ENCODE measurements at places on chromosomes 5 and 9.

GRCh38 chr5:30112867-30113266 is 1080.6 kb upstream of the CDH6 start:
- DNase-seq = no peak

DNA sequence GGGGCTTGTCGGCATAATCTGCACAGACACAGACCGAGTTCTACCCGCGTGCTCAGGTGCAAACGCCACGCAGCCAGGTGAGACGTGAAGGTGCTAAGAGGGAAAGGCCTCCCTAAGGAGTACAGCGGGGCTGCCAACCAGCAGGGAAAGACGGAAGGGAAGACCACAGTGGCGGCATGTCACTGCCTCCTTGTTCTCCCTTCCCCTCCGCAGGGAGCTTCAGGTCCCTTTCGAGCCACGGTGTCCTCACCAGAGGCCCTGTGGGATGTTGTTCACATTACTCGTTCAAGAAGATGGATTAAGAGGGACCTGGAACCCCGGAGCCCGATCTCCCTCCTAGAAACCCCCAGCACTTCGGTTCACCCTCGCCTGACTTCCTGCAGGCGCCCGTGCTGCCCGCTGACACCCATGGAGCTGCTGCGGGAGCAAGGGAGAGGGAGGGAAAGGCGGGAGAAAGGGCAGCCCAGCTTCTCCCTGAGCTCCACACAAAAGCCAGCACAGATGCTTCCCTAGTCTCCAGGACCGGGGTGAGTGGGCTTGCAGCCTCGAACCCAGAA is 686 bp downstream of the BRD9 start:
- DNase-seq = no peak

- DNase-seq = no peak
Observed at GRCh38 chr5:118520771-118521415, 467.5 kb downstream of the DTWD2 start.

- no peak for DNase-seq
Observed at GRCh38 chr9:6090277-6091210, 75.1 kb upstream of the RANBP6 start.

DNA sequence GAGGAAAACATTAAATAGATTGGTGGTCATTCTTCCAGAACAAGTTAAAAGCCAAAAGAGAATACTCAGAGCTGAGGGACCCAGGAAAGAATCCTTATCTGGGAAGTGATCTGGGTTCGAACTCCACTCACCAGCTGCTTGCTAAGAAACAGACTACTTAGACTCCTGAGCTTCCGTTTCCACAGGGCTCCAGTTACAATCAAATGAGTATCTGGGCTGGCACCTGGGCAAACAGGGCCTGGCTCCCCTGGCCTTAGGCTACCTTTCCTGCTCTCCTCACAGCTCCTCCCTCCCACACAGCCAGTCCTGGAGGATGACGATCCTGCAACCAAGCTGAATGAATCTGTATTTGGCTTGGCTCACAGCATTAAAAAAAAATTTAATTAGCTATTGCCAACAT is 2.5 kb downstream of the MAPK9 start:
- DNase-seq = no peak

DNA sequence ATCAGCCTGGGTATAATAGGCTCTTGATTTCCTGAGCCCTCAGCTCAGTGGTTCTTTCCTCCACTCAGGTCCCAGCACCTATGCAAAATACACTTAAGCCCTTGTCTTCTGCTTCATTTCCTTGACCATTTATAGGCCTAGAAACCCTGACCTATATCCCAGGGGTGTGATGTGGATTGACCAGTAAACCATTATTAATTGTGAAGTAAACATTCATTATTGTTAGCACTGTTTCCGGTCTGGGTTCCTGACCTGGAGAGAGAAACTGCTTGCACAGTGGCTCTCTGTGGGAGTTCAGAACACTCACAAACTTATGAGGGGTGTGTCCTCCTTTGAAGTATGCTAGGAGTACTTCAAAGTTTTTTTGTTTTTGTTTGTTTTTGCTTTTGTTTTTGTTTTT is 19.6 kb upstream of the TOMM5 start:
- DNase-seq = no peak

DNA sequence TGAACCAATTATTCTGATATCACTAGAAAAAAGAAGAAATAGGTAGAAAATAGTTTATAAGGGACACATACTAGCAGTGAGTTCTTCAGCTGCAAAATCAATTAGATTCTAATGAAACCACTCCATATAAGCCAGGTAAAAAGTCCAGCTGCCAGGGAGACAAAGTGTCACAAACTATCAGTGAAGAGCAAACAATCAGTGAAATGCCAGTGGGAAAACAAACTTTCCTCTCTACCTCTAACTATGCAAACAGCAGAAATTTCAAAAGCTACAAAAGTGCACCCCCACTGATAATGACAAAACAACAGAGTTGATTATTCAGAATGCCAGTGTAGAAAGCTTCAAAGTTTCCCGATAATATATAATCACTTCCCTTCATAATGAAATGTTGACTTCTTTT is 637.2 kb upstream of the ITGA1 start:
- DNase-seq = no peak

DNA sequence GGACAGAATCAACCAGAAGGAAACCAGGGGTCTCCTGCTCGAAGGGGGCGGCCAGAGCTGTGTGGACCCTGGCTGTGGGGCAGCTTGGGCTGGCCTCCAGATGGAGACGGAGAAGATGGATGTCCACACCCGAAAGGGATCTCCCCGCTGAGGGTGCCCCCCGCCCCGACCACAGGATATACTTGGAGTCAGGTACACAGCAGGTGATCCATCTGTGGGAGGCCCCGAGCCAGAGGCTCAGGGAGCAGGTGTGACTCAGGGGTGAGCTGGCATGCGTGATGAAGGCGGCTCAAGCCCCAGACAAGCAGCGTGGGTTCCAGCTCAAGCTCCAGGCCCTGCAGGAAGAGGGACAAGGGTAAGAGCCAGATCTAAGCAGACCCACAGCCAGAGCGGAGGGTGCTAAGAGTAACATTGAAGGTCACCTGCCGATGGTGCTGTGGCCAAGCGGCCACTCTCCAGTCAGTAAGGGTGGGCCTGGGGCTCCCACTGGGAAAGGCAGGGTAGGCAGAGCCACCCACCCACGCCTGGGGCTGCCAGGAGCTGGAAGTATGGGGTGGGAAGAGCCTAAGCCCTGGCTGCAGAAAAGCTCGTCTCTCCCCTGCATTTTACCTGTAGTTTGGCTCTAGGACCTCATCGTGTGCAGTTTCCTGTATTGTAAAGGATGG is 30.6 kb upstream of the MVB12B start:
- no peak for DNase-seq

DNA sequence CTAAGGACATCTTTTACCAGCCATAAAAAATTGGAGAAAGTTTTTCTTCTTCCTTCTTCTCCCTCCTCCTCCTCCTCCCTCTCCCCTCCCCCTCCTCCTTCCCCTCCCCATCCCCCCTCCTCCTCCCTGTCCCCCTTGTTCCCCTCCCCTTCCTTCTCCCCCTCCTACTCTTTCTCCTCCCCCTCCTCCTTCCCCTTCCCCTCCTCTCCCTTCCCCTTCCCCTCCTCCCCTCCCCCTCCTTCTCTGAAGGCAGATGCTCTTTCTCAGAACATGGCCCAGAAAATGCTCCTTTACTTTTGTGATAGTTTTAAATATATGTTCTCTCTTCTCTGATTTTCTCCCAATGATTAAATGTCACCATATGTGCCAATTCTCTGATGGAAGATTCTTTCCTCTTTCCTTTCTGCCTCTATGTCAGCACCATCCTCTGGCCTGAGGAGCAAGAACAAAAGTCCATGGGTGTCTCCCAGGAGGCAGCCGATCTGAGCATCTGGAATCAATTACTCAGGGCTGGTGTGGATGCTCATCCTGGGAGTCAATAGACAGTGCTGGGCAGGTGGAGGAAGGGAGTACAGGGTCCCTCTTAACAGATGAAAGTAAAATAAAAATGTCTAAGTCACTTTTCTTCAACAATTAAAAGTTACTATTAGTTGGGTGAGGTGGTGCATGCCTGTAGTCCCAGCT is 63.0 kb upstream of the GNA14 start:
- no peak for DNase-seq

- no peak for DNase-seq
Observed at GRCh38 chr9:101366038-101366756, 18.6 kb downstream of the BAAT start.

DNA sequence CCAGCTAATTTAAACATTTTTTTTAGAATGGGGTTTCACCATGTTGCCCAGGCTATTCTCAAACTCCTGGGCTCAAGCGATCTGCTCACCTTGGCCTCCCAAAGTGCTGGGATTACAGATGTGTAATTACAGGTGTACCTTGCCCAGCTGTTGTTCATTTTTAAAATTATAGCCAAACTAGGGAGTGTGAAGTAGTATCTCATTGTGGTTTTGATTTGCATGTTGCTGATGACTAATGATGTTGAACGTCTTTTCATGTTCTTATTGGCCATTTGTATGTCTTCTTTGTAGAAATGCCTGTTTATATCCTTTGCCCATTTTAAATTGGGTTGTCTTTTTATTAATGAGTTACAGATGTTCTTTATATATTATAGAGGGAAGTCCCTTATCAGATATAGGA is 31.5 kb downstream of the EHMT1 start:
- DNase-seq = no peak

DNA sequence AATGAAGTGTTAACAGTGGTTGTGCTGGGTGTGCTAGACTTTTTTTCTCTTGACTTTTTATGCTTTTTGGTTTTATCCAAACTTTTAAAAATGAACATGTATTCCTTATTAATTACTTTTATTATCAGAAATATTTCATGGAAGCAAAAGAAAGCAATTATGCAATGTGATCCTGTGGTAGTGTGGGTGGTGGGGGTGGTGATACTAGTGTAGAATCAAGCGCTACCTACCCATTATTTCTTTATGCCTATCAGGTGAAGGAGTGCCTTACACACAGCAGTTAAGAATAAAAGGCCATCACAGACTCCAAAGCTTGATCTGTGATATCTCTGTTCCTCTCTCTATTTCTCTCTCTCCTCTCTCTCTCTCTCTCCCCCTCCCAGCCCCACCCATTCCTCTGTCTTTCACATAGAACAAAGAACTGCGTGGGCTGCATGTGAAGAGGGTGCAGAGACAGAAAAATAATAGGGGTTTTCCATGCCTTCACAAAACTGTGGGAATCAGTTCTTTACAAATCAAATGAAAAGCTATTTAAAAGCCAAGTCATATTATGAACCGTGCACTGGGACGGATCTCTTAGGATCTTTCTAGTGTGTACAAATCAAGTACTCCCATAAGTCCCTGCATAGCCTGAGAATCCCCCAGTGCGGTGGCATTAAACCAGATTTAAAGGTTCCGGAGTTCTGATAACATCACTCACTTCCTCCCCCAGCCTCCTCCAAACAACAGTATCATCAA is 351.2 kb downstream of the RAB3C start:
- DNase-seq = peak; percentile 17

DNA sequence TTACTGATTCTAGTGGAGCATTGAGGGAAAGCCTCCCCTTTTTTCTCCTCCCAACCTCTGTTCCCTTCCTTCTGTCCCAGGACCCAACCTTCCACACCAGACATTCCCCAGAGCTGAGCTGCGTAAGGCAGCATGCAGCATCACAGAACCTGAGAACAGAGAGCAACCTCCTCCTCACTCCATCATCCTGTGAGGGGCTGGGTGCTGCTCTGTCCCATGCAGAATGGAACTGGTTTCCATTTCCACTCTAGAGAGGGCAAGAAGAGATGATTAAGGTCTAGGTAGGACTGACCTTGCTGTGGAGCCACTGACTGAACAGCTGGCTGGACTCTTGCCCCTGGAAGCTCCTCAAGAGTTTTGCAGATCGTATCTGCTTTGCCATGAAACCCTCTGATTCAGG is 30.1 kb upstream of the IL7R start:
- DNase-seq = no peak

- no peak for DNase-seq
Observed at GRCh38 chr5:68683632-68684036, 410.2 kb upstream of the SLC30A5 start.

DNA sequence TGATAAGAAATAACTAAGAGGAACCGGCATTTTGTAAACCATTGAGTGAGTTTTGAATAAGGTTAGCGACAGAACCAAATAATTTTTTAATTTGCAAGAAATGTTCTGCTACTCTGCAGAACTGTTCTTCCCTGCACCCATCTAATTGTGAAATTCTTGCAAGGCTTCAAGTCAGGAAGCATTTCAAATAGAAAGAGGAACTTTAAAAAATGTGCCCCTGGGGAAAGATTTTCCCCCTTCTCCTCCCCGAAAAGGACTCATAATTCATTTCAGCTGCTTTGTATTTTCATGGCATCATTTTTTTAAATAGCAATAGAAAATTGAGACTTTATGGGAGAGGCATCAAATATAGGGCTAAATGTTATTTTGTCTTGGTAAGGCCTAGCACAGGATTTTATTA is 180.9 kb upstream of the ANKRD55 start:
- no peak for DNase-seq

DNA sequence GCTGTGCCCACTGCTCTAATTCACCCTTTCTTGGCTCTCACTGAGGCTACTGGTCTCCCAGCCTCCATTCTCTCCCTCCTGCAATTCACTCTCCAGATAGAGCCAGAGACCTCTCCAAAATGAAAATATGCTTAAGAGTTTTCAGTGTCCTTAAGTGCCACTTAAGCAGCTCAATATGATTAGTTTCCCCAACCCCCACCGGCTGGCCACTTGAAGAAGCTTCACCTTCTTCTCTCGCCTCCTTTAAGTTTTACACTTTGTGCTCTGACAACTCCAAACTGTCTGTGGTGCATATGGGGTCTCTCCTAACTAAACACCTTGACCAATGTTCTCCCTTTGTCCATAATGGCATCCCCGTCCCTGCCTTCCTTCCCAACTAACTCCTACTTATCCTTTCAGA is 53.4 kb downstream of the CDK5RAP2 start:
- no peak for DNase-seq

- DNase-seq = peak; percentile 23
Observed at GRCh38 chr5:119275601-119276173, 80.1 kb upstream of the TNFAIP8 start.

GRCh38 chr9:90142580-90142979 is 500.0 kb downstream of the DIRAS2 start:
- peak; percentile 50 for DNase-seq

DNA sequence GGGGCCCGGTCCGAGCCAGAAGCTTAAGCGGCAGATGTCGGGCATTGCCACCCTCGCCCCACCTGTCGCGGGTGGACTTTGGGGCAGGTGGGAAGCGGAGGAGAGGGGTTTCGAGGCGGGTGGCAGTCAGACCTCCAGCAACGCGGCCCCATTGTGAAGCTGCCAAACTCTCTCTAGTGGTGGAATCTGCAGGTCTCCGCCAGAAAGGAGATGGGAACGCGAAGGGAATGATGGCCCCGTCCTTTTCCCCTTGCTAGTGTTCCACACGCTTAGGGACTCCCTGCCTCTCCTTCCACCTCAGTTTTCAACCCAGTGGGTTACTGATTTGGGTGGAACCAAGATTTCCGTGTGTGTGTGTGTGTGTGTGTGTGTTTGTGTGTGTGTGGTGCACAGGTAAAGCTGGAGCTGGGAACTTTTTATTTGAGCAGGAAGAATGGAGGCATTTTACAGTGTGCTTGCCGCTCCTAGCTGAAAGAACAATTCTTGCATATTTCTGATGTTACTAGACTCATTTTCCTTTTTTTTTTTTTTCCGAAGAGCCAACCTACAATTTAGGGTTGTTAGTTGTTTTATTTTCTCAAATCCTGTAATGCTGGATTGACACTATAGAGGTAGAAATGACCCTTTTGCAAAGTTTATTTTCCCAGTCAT is 1.3 kb downstream of the MACIR start:
- DNase-seq = peak; percentile 12

GRCh38 chr5:68336200-68336599 is 120.6 kb downstream of the PIK3R1 start:
- DNase-seq = no peak

All from activated T-cell treated with anti-CD3 and anti-CD28 coated beads, Interleukin-2, amount 50 U/mL, for 4 hours (primary cell).